ENCODE measurements at places on chromosomes 5 and 9.

GRCh38 chr5:177327539-177328522, 16.1 kb upstream of the MXD3 start:
- DNase-seq: no peak

- no peak for DNase-seq
Observed at GRCh38 chr5:54091307-54092130, 218.9 kb downstream of the ARL15 start.

GRCh38 chr5:173243831-173244305, 8.9 kb upstream of the NKX2-5 start:
- DNase-seq: no peak

GRCh38 chr9:29548436-29548835, 1975.2 kb upstream of the C9orf72 start:
- DNase-seq: no peak

- DNase-seq: no peak
Observed at GRCh38 chr9:110659891-110660541, 8.6 kb upstream of the MUSK start.

GRCh38 chr9:116471944-116472506, 215.1 kb upstream of the TRIM32 start:
- no peak for DNase-seq

DNA sequence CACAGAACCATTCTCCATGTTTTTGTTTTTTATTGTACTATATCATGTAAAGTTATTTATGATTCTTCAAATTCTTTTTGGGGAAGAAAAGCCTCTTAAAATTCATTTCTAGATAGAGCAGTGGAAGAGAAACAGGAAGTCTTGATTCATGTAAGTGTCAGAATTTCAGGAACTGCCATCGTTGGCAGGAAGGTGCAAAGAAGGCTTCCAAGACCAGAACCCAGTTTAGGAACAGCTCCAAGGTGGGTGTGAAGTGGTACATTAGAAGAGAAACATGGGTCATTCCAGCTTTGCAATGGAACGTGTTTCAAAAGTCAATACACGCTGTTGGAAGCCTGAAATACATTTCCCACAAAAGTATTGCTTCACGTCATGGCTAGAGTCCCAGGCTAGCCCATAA, 14.8 kb downstream of the SAXO1 start:
- DNase-seq: no peak

DNA sequence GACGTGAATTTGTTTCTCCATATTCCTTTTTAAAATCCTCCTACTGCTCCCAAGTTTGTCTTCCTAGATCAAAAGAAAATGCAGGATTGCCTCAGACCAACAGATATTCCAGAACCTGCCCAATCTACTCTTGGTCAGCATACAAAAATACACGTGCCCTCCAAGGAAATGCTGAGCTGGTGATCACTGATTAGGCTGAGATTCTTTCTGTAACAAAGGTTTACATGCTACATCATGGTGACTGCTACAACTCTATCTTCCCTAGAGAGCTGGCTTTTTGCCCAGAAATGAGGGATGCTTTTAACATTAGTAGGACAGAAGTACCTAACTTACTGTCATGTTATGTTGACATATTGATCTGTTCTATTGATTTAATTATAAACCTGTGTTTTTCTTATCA, 35.5 kb downstream of the OR2Y1 start:
- no peak for DNase-seq

DNA sequence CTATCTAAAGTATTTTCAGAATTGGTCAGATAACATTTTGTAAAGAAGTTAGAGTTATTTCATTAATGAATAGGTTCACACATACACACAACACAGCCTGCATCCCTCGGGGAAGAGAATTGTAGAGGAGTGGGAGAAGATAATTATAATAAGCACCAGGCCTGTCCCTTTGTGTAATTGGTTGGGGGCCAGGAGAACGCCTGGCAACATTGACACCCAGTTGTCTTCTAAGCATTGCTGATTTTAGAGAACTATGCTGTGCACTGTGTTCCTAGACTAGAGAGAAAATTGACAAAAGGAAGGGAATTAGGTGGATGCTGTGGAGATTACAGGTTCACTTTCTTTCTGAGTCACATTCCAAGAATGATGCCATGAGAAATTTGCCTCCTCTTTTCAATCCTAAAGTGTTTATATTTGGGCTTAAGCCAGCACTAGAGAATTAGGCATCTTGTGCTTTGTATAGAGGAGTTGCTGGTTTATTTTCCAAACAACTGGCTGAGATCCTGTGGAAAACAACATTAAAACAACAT, 247.6 kb downstream of the COX7C start:
- DNase-seq: peak; percentile 61

DNA sequence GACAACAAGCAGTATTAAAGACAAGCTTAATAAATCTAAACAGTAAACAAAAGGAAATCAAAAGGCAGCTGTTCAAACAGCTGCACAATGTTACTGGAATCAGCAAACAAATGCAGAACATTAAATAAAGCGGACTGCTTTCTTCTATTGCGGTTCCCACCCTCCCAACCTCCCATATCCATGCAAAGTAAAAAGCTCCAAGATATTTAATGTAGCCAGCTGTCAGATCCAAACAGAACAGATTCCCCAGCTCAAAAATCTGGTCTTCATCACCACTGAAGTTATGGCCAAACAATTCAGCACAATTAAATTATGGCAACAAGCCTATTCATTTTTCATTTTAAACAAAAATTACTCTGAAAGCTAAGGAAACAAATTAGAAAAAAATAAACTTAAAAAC, 75.9 kb downstream of the SLC38A9 start:
- peak; percentile 69 for DNase-seq

- peak; percentile 15 for DNase-seq
Observed at GRCh38 chr5:34411470-34412346, 244.4 kb upstream of the RAI14 start.

DNA sequence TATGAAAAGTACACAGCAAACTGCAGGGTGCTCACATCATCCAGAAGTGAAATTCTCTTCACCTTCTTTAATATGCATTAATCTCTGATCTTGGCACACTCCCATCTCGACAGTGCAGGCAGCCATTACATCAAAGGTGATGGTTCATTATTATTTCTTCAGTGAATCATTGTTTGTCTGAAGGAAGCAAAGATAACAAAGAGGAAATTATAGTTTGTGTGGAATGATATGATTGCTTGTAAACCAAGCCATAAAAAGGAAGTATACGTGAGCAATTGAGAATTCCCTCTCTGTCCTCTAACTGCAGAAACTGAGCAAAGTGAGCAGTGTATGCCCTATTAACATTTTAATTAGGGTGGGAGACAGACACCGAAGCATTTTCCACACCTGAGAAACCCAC, 171.6 kb upstream of the PPP1R2B start:
- peak; percentile 26 for DNase-seq

DNA sequence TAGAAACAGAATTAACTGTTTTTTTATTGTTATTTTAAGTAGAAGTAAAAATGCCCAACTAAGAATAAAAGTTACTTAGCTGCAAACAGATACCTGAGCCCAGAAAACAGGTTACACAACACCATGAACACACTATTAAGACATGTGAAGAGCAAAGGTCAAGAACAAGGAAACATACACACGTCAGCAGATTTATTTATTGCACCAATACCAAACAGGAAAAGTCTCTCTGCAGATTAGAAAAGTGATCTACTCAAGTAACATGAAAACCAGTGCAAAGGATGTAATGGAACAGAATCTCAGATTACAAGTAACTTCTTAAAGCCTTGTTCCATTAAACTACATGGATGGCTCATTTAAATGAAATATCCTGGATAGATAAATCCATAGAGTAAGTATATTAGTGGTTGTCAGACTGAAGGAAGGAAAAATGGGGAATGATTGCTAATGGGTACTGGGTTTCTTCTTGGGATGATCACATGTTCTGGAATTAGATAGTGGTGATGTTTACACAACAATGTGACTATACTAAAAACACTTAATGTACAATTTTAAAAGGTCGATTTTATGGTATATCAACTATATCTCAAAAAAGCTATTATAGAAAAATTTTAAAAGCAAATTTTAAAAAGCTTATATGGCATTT, 6.1 kb downstream of the SAR1B start:
- DNase-seq: no peak

DNA sequence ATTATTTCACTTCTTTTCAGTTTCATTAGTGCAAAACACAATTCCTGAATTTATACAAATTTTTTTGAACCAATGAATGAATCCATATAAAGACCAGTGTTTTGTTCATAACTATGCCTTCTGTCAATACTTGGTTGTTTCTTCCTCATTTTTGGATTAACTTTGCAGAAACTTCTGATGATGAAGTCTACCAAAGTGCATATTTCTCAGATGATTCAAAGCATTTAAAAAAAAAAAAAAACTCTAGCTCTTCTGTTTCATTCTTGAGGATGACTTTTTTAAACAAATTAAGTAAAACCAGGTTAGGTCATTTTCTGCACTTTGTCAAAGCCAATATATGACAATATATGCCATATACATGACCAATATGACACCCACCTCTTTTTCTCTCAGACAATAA, 92.6 kb downstream of the CHSY3 start:
- DNase-seq: no peak

GRCh38 chr5:107542428-107542827, 128.3 kb downstream of the EFNA5 start:
- DNase-seq: no peak

DNA sequence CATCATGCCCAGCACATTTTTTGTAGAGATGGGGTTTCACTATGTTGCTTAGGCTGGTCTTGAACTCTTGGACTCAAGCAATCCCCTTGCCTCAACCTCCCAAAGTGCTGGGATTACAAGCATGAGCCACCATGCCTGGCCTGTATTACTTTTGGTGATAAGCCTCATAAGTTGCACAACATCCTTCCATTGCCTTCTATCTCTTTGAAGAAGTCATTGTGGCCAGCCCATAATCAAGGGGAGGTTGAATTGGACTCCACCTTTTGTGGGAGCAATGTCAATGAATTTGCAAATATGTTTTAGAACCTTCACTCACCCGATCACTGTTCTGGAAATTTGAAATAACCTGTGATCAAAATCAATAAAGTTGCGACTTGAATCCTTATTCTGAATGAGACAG, 104.3 kb upstream of the CLINT1 start:
- no peak for DNase-seq

DNA sequence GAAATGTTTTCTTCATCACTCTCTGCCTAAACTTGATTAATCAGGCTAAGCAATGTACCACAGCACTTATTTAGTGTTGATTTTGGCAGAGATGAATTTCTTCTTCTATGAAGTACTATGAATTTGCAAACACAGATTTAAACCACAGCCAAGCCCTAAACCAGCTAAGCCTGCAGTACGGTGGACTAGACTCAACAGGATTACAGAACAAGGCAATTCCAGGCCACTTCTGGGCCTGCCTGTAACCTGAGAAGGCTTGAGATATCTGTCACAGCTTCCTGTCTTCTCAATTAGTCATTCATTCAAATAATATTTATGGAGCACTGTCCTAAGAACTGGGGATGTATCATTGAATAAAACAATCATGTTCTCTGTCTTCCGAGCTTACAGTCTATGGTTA, 32.4 kb upstream of the CAST start:
- DNase-seq: peak; percentile 50

- no peak for DNase-seq
Observed at GRCh38 chr5:106637275-106637674, 1033.5 kb downstream of the EFNA5 start.

- no peak for DNase-seq
Observed at GRCh38 chr5:181184845-181185216, 20.2 kb downstream of the TRIM7 start.

- DNase-seq: no peak
Observed at GRCh38 chr9:100294806-100295205, 57.9 kb downstream of the TEX10 start.

All from NCI-H1417 (cell line).